Stimulated activated CD4-positive, alpha-beta T cell treated with anti-CD3 and anti-CD28 coated beads, Interleukin-1b, Interleukin-23, amount 100 ng/mL, for 24 hours (primary cell): ENCODE measurements at places on chromosomes 7 and 10.
A peak's percentile ranks its signal among the peaks of the same experiment; 100 is the strongest.

DNA sequence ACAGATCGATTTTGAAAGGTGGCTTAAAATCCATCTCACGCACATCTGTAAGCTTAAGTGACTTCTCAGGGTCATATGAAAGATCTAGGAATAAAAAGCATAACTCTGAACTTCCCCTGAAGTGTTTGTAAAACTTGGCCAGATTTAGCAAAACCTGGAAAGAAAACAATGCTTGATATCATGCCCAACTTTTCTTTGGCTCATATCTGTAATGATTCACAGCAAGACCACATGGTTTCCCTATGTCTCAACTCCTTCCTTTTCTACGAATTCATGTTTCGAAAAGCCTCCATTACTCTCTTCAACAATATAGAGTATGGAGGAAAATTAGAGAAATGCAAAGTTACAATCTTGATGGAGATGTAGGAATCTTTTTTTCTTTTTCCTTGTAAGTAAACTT lies 20.1 kb upstream of the CABCOCO1 start:
- no peak for DNase-seq

DNA sequence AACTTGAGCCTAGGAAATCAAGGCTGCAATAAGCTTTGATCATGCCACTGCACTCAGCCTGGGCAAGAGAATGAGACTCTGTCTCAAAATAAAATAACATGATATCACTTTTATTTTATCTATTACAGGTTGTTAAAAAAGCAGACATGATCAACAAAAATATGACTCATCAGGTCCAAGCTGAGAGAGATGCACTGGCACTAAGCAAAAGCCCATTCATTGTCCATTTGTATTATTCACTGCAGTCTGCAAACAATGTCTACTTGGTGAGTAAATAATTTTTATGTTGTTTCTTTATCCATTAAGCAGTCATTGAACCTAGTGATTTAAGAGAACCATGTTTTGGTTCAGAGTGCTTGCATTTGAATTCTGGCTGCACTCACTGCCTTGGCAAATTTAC lies 3.3 kb downstream of the MASTL start:
- no peak for DNase-seq

DNA sequence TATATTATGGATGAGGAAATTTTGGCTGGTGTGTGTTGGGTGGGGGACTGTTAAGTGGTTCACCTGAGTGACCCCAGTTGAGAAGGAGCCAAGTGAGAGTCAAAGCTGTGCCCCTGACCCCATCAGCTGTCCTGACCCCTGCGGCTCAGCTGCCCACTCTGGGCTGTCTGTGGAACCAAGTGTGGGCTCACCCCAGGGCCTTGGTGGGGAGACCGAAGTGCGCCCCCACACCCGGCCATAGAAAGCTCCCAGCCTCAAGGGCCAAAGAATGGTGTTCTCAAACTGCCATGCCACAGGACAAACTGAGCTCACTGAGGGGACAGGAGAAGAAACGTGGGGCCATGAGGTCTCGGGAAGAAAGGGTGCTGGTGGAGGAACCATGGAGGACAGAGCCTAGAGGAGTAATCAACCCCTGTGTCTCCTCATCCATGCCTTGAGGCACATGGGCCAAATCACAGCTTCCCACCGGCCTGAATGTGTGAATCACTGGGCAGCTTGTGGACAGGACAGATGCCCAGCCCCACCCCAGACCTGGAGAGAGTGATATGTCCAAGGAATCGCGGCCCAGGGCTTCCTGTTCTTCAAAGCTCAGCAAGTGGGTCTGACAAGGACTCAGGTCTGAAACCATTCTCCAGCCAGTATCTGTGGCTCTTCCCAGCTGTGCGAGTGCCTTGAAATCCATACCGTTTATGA lies 86.2 kb upstream of the CACUL1 start:
- no peak for DNase-seq

DNA sequence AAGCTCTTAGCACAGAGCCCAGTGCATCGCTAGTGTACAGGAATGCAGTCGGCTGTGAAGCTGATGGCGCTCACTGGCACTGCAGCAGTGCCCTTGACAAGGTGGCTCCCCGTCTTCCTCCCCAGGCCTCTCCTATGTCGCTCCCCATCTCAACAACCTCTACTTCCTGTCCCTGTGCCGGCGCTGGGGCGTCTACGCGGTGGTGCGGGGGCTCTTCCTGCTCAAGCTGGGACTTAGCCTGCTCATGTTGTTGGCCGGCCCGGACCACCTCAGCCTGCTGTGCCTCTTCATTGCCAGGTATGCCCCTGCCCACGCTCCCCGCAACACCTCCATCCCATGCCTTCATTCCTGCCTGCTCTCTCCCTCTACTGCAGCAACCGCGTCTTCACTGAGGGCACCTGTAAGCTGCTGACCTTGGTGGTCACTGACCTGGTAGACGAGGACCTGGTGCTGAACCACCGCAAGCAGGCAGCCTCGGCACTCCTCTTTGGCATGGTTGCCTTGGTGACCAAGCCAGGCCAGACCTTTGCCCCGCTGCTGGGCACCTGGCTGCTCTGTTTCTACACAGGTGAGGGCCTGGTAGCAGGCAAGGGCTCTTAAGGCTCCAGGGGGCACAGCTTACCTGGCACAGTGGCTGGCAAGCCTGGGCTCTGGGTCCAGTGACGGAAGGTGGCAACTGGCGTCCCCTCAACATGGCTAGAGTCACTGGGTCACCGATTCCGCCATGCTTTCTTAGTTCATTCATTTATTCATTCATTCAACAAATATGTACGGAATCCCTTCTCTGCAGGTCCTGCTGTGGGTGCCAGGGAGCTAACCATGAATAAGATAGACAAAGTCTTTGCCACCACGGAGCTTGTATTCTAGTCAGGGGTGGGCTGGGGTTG lies 22.3 kb upstream of the C10orf95 start:
- DNase-seq: no peak

DNA sequence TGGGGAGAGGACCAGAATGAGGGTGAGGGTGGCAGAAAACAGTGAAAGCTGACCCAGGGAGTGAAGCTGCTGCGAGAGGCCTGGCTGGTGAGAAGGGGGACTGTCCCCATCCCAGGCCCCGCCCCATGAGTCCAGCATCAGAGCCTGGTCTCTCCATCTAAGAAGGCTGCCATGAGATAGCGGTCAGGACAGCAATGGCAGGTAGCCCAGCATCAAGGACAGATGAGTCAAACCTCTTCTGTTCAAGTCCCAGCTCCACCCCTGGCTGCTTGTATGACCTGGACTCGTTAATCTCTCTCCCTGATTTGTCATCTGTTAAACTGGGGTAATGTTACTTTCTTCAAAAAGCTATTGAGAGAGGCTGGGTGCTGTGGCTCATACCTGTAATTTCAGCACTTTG lies 22.2 kb downstream of the GPNMB start:
- no peak for DNase-seq

DNA sequence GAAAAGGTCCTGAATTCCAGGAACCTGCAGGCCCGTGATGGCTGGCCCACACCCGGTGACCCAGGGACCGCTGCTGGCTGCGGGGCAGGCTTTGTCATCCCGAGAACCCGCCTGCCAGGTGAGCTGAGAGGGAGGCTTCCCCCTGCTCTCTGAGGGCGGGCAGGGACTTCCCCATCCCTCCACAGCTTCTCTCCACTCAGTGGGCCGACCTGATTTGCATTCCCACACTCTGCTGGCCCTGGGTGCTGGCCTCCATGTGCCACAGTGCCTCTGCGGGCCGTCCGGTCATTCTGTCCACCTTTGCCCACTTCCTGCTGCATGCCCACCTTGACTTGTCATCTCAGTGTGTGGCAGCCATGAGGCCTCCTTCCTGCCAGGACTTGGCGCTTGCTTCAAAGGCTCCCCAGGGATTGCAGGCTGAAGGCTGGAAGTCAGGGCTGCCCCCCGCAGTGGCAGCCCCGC lies 35.3 kb downstream of the PALD1 start:
- peak; percentile 11 for DNase-seq

DNA sequence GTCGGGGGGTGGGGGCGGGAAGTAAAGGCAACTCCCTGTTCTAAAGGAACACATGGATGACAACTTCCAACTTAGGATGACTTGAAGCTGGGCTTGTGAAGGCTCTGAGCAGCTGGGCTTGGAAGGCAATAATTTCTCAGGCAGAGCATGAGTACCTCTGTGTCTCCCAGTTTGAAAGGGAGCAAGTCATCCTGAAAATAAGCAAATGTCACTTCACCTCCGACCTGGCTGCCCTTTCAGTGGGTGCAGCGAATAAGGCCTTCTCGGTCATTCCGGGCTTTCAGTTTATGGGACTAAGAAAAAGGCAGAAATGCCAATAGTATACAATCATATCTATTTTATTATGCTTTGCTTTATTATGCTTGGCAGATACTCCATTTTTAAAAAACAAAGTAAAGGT lies 15.3 kb upstream of the ADAMTS14 start:
- DNase-seq: no peak

DNA sequence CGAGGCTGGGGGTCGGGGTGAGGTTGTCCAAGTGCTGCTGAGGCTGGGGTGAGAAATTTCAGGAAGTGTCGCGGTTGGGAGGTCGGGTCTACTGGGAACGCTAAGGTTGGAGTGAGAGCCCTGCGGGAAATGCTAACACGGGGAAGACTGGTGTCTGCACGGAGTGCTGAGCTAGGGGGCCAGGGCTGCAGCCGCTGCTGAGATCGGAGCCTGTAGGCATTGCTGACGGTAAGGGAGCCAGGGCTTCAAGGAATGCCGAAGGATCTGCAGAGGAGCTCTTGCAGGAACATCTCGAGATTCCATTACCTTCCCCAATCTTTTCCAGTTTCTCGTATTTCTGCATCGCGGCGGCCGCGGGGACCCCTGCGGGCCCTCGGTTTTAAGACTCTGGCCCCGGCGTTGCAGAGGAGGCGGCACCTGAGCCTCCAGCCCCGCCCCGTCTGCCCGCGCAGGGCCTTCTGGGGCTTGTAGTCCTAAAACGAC lies at the start of gene CDK5:
TSS of gene CDK5 (minus strand) at position 392 of the 483 bp plus-strand sequence. CDS start at position 343, 49 bp downstream.
- no peak for DNase-seq

DNA sequence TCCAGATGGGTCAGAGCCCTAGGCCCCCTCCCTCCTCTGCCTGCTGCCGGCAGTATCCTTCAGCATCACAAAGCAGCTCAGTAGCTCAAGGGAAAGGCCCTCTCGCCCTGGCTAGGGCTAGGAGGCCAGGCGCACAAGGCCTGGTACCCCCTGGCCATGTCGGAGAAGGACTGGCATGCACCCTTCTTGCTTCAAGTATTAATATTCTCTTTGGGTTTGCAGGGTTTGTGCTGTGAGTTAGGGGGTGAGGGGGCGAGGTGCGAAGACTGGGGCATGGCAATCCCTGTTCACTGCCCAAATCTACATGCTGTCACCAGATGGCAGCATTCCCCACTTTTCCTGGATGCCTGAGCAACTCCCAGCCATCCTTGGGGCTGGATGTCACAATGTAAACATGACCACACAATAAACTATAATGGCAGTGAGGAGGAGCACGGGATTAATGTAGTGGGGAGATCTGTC lies 105.2 kb downstream of the NEURL1 start:
- DNase-seq: no peak

DNA sequence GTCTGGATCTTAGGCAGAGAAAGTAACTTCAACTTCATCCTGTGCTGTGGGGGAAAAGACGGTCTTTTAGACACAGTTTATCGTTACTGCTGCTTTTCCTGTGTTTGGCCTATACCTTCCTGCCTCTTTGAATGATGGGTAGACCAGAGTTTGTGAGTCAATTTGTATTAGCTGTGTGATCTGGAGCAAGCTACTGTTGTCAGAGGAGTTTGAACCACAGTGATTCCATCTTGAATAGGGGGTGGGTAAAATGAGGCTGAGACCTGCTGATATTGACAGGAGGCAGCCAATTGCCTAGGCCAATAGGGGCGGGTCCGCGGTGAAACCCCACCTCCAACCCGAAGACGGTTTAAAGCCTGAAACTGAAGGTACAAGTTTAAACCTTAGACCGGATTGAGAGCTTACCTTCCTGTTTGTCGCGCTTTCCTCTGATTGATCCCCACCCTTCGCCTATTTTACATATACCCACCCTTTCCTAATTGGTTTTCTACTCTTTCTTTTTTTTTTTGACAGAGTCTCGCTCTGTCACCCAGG lies 35.8 kb upstream of the EIF4H start:
- DNase-seq: no peak
